ENCODE measurements at places on chromosomes 2 and 18. TPM values are rescaled to one million over a fixed set of nuclear protein-coding genes. Genes with fewer than 3 reads are reported as not detected.
A peak's percentile ranks its signal among the peaks of the same experiment; 100 is the strongest.

The NETO1 gene
- not detected for polyA plus RNA-seq

The C2orf72 gene
- polyA plus RNA-seq = 94.9 TPM

DNA sequence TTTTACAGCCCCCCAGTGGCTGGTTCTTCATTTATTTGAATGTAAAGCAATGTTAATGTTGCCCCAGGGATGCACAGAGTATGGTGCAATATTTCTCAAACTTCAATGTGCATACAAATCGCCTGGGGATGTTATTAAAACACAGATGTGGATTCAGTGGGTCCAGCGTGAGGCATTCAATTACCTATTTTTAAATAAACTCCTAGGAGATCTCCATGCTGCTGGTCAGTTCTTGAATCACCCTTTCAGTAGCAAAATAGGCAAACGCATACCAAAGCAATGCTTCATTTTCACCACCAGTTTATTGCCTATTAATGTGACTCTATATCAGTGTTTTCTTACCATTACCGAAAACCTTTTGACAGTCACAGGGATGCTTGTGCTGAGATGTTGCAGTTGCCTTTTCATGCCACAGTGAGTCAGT, 530.7 kb downstream of the CBLN2 start:
- H3K4me3 ChIP-seq = no peak overlapping the region
- no peak for DNase-seq

DNA sequence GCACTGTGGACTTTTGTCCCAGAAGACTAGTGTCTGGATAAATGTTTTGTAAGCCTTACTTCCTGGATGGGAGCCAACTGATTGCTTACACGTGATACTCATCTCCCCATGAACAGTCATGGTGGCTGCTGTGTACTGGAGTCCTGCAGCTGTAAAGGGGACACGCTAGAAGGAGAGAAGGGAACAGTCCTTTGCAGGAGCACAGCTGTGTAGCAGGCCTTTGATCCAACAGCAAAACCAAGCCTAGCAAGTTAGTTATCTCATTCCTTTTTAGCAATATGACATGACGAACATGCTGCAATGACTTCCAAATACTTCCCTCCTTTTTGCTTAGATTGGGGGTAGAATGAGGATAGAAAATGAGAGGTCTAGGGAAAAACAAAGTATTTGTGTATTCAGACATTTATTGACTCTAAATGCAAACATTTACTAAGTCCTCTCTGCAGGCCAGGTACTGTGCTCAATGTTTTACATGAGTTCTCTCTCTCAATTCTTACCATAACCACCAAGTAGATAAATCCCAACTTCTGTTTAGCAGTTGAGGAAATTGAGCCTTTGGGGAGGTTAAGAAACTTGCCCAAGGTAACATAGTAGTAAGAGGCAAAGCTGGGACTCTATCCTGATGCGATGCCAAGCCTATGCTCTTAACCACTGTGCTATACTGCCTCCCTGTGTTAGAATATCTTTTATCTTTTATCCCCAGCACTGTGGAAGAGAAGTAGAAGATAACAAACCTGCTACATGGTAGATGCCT, 55.4 kb upstream of the CD28 start:
- DNase-seq = no peak
- no peaks in the 10 kb centered on the region for H3K27me3 ChIP-seq
- no peak overlapping the region for H3K4me3 ChIP-seq
- H3K4me1 ChIP-seq = peaks cover 29% of the 10 kb centered on the region
- H3K36me3 ChIP-seq = no peaks in the 10 kb centered on the region
- H3K27ac ChIP-seq = peak overlapping the region; percentile 60

GRCh38 chr2:166106431-166107015, 21.3 kb downstream of the SCN1A start:
- no peak overlapping the region for H3K4me3 ChIP-seq
- no peak for DNase-seq
- no peaks in the 10 kb centered on the region for H3K36me3 ChIP-seq
- H3K27ac ChIP-seq = no peak overlapping the region
- no peaks in the 10 kb centered on the region for H3K27me3 ChIP-seq
- no peaks in the 10 kb centered on the region for H3K4me1 ChIP-seq

- H3K27me3 ChIP-seq = no peaks in the 10 kb centered on the region
- peaks cover 24% of the 10 kb centered on the region for H3K4me1 ChIP-seq
- H3K4me3 ChIP-seq = no peak overlapping the region
- no peak for DNase-seq
- H3K36me3 ChIP-seq = no peaks in the 10 kb centered on the region
Measured at GRCh38 chr2:180677930-180678624, 302.3 kb upstream of the UBE2E3 start.

DNA sequence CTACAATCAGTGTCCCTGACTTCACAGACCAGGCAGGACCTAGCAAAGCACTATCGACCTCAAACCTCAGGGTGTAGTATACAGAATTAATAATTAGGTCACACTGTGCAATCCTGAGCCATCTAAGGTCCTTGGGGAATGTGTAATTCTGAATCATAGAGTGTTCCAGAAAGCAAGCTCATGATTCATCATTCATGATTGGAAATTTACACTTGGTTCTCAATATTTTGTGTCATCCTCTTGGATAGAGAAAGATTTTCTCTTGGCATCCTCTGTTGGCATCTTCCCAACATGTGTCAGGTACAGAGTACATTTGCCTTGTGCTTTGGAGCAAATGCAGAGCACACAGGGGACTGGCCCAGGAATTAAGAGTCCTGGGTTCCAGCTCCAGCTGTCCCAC, 245.0 kb upstream of the NT5C1B start:
- H3K4me3 ChIP-seq = no peak overlapping the region
- no peaks in the 10 kb centered on the region for H3K27me3 ChIP-seq

GRCh38 chr2:104125096-104125495, 728.8 kb upstream of the POU3F3 start:
- no peak overlapping the region for H3K4me3 ChIP-seq
- no peaks in the 10 kb centered on the region for H3K36me3 ChIP-seq
- H3K27me3 ChIP-seq = no peaks in the 10 kb centered on the region
- H3K27ac ChIP-seq = no peak overlapping the region

DNA sequence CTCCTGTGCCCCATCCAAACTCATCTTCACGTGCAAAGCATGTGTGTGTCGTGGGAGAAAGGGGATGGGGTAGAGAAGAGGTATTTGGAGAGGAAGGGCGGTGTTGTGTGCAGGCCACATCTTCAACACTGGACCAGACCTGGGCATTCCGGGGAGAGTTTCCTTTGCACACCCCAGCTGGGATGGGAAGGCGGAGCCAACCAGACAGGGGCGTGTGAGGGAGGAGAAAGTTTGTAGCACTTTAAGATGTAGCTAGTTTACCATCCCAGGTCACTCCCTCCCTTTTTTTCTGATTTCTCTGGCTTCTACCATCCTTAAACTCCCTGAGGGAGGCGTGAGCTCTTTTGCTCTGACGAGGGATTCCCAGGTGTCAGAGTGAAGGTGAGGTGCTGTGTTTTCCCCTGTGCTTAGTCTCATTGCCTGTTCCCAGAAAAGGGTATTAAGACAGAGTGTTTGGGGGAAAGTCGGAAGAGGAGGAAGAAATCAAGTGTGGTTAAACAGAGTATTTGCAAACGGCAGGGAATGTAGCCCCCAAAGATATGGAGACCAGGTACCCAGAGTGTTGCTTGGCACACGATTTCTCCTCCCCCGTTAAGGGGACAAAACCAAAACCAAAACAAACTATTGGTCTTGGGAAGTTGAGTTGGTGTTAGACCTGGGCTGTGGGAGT, 1.6 kb downstream of the SETBP1 start:
- H3K4me3 ChIP-seq = no peak overlapping the region
- no peaks in the 10 kb centered on the region for H3K36me3 ChIP-seq
- no peak overlapping the region for H3K27ac ChIP-seq
- H3K27me3 ChIP-seq = no peaks in the 10 kb centered on the region

DNA sequence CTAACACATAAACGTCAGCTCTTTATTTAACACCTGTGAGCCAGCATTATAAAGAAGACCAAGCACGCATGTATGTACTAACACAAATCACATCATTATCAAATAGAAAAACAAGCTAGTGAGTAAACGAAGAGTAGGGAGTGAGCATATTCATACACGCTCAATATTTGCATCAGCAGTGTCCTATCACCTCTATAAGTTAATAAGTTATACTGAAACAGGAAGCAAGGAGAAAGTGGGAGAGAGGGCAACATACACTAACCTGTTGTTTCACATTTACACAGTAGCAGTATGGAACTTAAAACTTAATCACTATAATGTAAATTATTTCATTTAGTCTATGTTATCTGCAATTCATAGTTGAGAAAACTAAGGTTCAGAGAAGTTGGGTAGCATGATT, 321.5 kb upstream of the TANK start:
- H3K27me3 ChIP-seq = no peaks in the 10 kb centered on the region
- peaks cover 1% of the 10 kb centered on the region for H3K36me3 ChIP-seq
- DNase-seq = no peak
- no peak overlapping the region for H3K27ac ChIP-seq
- no peaks in the 10 kb centered on the region for H3K4me1 ChIP-seq
